ENCODE measurements at places on chromosomes 11 and 22. TPM values are rescaled to one million over a fixed set of nuclear protein-coding genes. Genes with fewer than 3 reads are reported as not detected.

Gene AAMDC
- total RNA-seq: 14.4 TPM

Gene CD248
- total RNA-seq: not detected

Gene FAM83F
- 5.5 TPM for total RNA-seq

DNA sequence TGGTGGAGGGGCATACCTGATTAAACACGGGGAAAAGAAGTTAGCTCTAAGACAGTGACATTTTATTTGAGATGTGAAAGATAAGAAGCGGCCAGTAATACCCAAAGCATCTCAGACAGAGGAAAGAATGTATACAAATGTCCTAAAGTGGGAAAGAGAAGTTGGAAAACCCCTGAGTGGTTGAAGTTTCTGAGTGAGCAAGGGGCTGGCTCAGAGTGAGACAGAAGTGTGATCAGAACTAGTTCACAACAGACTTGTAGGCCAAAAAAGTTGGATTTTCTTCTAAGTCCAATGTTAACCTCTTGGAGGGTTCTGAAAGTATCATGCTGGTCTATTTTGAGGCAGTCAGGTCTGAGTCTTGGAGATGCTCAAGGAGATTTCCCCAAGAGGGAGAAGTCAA is 608.7 kb downstream of the SOX6 start:
- no peak for DNase-seq

- no peak for DNase-seq
Measured at GRCh38 chr11:77069336-77069968, 2.7 kb downstream of the CAPN5 start.

Gene PRG2
- not detected for total RNA-seq

- DNase-seq: no peak
Measured at GRCh38 chr11:119713359-119714040, 15.5 kb downstream of the NECTIN1 start.

- DNase-seq: no peak
Measured at GRCh38 chr11:134978388-134979088, 566.5 kb upstream of the B3GAT1 start.

- peak; percentile 69 for DNase-seq
Measured at GRCh38 chr11:61616434-61616833, 35.6 kb upstream of the SYT7 start.

- no peak for DNase-seq
Measured at GRCh38 chr22:25669253-25670069, 72.5 kb upstream of the MYO18B start.

DNA sequence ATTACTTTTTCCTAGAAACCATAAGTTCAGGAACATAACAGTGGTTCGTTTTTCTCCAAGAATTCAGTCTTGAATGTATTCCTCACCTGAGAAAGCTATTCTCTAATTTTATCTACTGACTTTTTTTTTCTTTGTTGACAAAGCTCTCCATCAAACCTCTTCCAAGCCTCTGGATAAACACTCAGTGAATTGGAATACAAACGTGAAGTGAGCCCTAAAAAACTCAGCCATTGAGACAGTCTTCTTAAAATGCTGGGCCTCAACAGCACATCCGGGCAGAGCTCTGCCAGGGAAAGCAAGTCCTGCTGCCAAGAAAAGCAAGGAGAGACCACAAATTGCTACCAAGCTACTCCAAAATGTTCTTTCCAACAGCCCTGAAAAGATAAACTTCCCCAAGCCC is 7.7 kb upstream of the SLC1A2 start:
- DNase-seq: no peak

GRCh38 chr11:6006846-6007245 is at the start of gene OR56A4:
Gene OR56A4 (minus strand): TSS chr11:6006946. CDS start chr11:6002992, 3,954 bp downstream.
- DNase-seq: no peak

DNA sequence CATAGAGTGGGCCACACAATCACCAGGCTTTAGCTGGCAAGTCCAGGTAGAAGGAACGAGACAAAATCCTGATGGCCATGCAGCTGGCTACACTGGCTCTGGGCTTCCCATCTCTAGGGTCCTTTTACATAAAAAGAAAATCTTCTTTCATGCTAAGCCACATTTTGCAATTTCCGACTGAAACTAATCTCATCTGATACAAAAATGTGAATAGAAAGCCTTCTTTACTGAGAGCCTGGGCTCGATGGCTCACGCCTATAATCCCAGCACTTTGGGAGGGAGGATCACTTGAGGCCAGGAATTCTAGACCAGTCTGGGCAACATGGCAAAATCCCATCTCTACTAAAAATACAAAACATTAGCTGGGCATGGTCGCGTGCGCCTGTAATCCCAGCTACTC is 67.2 kb downstream of the MICAL3 start:
- no peak for DNase-seq

DNA sequence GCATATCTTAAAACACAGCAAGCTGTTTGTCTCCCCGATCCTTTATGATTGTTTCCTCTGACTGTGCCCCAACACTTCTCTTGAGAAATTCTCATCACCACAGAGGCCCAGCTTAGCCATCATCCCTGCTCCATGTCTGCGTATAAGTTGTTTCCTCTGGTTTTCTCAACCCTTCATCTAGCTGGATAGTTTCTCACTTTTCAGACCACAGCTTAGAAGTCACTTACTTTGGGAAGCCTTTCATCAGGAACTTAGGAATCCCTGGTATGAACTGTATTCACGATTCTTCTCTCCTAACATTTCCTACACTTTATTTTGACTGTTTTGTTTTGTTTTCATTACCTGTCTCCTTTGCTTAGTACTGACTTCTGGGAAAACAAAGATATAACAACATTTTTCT is 295.2 kb downstream of the GUCY1A2 start:
- no peak for DNase-seq

GRCh38 chr11:86934926-86935579 is 20.1 kb downstream of the FZD4 start:
- peak; percentile 57 for DNase-seq

DNA sequence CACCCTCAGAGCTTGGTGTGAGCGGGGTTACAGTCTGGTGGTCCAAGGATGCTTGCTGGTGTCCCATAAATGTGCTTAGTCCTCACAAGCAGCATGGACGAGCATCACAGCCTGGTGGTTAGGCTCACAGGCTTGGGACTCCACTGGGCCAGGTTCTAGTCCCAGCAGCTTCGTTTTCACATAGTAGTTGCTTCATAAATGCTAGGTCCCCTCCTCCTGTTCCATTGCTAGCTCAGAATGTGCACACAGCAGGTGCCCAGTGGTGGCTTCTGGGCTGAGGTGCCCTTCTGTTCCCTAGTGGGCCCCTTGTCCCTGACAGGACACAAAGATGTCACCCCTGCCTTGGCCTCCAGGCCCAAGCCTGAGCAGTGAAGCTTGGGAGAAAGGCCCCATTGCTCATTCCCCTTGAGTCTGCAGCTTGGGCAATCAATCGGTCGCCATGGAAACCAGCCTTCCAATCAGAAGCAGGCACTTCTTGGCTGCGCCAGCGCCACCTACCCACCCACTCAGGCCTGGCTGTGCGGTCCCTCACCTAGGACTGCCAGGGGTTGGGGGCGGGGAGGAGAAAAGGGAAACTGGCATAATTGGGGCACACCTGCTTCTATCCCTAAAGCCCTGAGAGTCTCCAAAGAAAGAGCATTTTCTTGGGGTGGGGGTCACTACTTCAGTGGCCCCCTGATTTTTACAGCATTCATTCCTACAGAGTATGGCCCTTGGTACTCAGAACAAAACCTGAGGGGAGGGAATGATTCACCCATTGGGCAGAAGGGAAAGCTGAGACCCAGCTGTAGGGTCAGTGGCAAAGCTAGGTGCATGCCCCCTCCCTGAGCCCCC is 48.1 kb downstream of the CYTH4 start:
- peak; percentile 24 for DNase-seq

DNA sequence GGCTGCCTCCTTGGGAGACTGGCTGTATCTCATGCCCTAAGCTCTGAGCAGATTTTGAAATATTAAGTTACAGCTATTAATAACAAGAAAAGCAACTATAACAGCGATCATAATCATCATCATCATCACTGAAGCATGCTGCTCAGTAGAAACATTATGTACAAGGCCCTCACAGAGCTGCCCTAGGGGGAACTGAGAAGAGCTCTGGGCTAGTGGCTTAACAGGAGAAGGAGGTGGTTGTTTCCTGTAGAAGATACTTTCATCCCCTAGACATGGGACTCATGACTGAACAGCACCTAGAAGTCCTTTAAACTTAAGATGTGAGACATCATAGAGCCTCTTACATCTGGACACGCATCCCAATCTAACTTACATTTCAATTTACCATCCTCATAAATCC is 332.8 kb upstream of the PLET1 start:
- no peak for DNase-seq

- DNase-seq: peak; percentile 19
Measured at GRCh38 chr11:105034813-105035620, at the start of gene CASP1. Gene CASP1 (minus strand): TSS chr11:105035144. CDS start chr11:105035113, 31 bp downstream.

GRCh38 chr22:45932071-45932470 is 44.9 kb downstream of the WNT7B start:
- no peak for DNase-seq

- DNase-seq: no peak
Measured at GRCh38 chr22:37260155-37260795, 16.2 kb upstream of the RAC2 start.

DNA sequence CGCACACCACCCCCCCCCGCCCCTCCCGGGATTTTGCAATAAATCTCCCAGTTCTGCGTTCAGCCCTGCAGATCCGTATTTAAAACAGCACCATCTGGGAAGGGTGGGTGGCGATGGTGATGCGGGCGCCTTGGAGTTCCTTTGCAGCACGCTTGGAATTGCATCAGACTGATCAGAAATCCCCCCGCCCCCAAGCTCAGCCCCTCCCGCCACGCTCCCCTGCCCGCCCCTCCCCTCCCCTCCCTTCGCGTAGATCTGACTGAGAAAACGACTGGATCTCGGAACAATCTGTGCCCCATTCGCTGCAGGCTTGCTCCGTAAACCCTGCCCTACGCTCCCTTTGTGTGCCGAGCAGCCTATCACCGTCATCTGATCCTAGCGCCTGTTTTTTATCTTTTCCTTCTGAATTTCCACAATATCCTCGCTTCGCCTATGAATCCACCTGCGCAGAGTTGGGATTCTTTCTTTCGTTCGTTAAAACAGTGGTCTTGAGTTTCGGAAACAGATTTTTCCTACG is 18.1 kb upstream of the BDNF start:
- DNase-seq: peak; percentile 79

GRCh38 chr11:47005441-47005840 is 68.9 kb downstream of the CSTPP1 start:
- no peak for DNase-seq

DNA sequence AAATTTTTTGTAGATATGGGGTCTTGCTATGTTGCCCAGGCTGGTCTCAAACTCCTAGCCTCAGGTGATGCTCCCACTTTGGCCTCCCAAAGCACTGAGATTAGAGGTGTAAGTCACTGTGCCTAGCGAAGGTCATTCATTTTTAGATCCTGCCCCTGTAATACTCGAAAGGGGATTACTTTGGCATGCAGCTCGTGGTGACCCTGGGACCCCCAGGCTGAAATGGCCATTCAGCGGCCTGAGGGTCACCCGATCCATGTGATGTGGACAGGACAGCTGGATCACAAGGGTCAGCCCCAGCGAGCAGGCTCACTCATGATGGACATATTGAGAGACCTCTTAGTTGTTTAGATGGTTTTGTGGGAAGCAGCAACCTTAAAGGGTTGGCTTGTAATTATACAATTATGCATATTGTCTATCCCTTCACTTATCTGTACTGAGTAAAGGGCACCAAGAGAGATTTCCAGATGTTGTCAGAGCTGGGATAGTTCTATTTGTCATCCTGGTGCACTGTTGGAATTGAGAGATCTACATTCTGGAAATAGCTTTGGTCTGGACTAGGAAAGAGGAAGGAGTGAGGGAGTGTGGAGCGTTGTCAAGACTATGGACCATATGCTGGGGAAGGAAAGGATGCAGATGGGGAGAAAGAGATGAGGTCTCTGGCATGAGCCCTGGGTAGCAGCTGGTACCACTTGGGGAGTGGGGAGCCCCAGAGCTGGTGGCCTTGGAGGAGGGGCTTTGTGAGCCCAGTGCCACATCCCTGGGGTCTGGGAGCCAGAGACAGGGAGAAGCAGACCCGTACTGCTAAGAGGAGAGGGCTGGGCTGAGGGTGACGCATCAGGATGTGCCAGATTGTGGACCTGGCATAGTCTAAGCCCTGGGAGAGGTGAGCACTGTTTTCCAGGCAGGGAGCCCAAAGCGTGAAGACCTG is 15.5 kb downstream of the RHBDD3 start:
- no peak for DNase-seq

DNA sequence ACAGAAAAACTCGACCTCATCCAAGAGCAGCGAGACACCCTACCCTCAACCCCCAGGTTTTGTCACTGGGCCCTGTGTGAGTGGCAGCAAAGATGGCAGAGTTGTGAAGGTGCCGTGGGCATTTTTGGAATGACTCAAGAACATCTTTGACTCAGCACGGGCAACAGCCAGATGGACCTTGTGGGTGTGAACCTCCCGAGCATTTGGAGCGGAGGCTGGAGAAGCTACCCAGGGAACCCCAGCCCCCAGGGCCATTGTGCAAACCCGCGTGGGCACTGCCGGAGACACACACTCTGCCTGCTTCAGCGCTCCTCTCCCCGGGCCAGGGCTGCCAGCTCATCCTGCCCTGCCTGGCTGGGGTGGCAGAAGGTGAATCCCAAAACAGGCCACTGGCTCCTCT is 66.1 kb downstream of the PANX1 start:
- no peak for DNase-seq

GRCh38 chr22:20779818-20780158 is 5.9 kb downstream of the SERPIND1 start:
- peak; percentile 83 for DNase-seq

Gene DEPDC5
- total RNA-seq: 7.9 TPM

Gene GLYATL1
- total RNA-seq: not detected

- DNase-seq: no peak
Measured at GRCh38 chr22:49216579-49216978, 611.1 kb downstream of the BRD1 start.

- no peak for DNase-seq
Measured at GRCh38 chr11:45935349-45936064, 13.1 kb downstream of the LARGE2 start.

DNA sequence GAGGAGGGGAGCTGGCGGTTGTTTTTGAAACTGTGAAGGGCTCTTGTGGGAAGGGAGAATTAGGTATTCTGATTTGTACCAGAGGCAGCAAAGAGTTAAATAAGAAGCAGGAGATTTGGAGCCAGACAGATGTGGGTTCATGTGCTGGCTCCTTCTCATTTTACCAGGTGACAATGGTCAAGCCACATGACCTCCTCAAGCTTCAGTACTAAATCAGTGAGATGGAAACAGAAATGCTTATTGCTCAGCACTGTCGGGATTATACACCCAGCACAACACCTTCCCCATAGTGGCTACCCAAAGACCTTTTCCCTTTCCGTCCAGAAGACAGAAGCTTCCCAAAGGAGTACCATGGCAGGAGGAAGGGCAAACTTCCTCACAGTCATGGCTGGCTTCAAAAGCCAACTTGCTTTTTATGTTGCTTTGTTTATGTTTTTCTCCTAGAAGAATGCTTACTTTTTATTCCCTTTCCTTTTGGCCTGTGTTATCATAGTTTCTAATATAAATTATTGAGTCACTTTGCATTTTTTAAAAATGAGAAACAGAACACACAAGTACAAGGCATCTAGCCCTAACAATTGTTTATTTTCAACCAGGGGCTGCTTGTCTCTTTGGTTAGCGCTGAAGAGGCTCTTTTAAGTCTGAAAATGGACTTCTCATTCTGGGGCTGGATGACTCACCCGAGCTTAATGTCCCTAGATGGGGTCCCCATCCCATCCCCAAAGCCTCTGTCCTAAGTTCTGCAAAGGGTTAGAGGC is 181.5 kb upstream of the ZBED5 start:
- DNase-seq: no peak

- peak; percentile 56 for DNase-seq
Measured at GRCh38 chr22:26763633-26764361, 106.4 kb downstream of the MIAT start.

Measured in PC-3 (cell line).